Stimulated activated CD8-positive, alpha-beta memory T cell treated with anti-CD3 and anti-CD28 coated beads, Interleukin-15, amount 100 ng/mL, for 1 hour (primary cell): ENCODE measurements at places on chromosomes 1 and 21.
A peak's percentile ranks its signal among the peaks of the same experiment; 100 is the strongest.

DNA sequence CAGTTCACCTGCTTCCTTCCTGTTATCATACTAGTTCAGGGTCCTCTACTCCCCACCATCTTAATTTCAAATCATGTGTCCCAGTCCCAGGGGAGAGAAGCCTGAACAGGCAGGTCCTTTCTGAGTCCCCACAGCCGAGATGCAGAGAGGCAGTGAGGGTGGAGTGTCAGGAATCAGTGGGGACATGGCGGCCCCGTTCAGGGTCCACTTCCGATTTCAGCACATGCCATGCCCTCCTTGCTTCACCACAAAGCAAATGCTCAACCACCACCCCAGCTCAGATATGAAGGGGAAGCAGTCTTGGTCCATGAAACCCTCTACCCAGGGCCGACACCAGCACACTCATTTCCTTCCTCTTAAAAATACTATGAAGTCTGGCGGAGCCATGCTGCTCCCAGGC, 5.2 kb upstream of the SEMA4A start:
- no peak for DNase-seq

DNA sequence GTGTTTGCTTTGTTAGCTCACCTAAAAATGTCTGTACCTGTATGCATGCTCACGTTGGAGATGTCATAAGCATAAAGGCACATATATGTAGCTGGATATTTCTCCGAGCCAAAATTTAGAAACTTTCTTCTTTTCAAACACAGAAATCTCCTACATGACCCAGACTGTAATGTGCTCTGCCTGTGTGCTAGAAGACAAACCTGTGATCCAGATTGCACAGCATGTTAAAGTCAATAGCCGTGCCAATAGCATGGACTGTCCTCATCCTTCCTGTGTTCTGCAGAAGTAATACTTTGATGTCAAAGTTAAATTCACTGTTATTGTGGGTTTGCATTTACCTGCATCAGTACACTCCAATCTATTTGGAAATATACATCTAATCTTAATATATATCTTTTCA, 346.2 kb upstream of the ZRANB2 start:
- no peak for DNase-seq

DNA sequence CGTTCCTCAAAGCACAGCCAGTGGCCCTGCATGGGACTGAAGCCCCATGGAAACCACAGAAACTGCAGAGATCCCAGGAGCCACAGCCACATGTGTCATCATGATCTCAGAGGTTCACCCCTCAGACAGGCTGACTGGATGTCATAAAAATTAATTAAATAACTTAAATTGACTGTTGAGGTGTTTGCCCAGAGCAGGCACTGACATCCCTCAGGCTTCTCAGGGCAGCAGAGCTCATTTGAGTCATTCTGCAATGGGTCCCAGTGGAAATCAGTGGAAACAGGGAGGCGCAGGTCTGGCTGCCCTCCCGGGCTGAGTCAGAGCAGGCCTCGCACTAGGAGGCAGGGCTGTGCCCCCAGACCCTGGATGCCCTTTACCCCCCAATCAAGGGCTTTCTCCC, 135.1 kb downstream of the CDC7 start:
- no peak for DNase-seq

- DNase-seq = no peak
Observed at GRCh38 chr1:236354330-236355147, 39.5 kb upstream of the EDARADD start.

DNA sequence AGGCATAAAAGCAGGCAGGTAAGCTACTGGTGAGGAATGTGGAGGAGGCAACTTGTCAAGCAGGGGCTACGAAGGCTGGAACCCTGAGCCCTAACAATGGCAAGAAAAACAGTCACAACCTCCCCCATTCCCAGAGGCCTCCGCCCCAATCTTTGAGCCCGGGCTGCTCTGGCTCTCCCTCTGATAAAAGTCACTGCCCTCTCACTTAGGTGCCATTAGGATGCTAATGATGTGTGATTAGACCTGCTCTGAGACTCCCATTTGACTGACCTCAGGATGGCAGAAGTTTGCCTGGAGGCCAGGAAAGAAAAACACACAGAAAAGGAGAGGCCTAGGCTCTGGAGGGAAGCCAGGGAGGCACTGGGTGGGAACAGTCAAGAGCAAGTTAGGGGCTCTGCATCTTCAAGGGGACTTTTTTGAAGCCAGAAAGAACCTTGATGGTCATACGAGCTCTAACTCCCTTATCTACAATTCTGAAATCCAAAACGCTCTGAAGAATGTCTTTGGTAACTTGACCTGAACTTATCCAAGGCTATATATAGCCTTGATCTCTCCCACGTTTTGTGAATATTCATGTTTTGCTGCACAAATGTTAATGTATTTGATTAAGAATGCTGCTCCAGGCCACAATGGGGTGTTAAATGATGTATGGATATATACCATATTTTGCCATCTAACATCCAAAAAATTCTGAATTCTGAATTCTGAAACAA, 98.9 kb downstream of the TRABD2B start:
- DNase-seq = no peak

DNA sequence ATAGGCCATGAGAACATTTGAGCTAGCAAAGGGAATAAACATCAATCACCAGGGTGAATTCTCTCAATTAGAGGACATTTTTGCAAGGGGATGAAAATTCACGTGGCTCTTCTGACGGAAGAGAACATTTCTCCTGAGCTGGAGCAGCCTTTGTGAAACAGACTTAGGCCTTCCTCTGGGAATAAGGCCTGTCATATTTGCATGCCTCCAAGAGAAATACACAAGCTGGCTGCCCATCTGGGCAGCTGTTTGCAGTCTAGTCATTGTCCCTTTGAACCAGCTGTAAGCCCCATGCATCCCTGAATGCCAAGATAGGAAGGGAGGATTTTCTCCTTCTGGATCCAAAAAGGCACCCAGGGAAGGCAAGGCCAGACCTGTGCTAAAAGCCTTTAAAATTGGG, 5.5 kb downstream of the LEMD1 start:
- no peak for DNase-seq

GRCh38 chr1:198072177-198072576, 84.6 kb upstream of the NEK7 start:
- DNase-seq = no peak

- DNase-seq = no peak
Observed at GRCh38 chr1:235782601-235783000, 84.1 kb downstream of the LYST start.

DNA sequence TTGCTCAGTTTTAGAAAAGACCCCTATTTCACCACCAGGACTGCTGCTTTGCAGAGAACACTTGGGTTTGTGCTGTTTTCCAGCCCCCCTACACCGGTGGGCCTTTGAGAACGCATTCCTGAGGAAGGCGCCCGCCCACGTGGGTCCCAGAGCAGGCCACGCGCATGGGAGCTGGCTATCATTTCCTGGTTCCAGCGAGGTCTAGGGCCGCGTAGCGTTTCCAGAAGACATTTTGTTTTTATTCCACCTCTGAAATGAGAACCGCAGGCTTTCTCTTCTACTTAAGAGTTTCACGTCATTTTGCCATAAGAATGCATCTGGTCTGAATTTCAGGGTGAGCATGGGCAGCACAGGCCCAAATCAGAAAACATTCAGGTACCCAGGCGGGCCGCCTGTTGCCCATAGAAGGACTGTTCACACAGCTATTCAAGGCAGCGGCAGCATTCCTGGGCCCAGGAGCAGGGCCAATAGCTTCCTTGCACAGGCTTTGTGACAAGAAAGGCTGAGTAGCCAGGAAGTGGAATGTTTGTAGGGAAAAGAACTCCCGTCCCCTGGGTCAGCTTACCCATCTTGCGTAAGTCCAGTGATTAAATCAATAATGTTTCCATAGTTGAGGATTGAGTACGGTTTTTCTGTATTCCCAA, 1.4 kb upstream of the KLHL21 start:
- DNase-seq = no peak

- DNase-seq = no peak
Observed at GRCh38 chr1:150567717-150568593, 11.5 kb downstream of the MCL1 start.

DNA sequence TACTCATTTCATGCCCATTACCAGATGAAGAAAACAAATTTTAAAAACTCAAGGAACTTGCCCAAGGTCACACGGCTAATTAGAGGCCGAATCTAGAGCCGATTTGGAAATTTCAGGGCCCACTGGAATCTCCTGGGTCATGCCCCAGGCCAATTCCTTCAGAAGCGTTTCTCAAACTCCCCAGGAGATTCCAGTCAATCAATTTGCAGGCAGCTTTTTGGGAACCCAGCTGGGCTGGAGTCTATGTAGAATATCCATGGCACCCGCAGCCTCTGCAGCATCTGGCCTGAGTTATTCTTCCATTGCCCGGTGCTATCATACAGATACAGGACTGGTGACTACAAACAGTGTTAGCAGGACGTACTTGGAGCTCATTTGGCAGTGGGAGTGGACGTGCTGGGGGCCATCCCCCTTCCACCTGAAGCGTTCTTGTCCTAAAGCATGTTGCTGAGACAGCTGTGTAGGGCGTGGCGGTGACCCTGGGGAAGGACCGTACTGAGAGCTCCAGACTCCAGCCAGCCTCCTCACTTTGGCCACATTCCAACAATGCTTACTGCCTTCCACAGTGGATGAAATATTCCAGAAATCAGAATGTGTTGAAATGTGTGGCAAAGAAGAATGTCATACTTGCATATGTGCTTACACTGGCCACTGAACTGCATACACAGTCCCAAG, 38.3 kb downstream of the ABCG1 start:
- DNase-seq = no peak

GRCh38 chr1:187413405-187414169, 584.8 kb downstream of the PLA2G4A start:
- DNase-seq = no peak

- DNase-seq = no peak
Observed at GRCh38 chr1:212635141-212635631, 26.6 kb downstream of the ATF3 start.

DNA sequence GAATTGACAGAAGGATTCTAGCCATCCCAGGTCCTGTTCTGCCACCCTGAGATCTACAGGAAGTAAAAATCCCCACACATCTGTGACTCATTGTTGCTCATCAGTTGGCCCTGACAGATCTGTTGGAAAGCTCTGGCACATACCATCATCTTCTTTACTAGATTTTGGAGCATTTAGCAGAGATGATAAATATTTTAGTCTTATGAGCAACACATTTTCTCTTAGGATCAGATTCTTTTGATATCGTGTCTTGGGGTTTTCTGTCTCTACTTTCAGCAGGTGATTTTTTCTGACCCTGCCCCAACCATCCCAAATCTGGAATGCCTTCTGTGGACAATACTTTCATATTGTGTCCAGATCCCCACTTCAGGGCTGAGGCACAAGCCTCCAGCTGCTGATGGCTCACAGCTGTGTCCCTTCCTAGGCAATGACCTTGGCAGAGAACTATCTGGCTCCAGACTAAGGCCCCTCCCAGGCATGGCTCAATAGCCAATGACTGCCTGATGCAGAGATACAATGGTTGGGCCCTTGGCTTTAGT, 102.8 kb downstream of the GDAP2 start:
- DNase-seq = no peak

- peak; percentile 53 for DNase-seq
Observed at GRCh38 chr1:3453203-3453761, 1.2 kb upstream of the ARHGEF16 start.

DNA sequence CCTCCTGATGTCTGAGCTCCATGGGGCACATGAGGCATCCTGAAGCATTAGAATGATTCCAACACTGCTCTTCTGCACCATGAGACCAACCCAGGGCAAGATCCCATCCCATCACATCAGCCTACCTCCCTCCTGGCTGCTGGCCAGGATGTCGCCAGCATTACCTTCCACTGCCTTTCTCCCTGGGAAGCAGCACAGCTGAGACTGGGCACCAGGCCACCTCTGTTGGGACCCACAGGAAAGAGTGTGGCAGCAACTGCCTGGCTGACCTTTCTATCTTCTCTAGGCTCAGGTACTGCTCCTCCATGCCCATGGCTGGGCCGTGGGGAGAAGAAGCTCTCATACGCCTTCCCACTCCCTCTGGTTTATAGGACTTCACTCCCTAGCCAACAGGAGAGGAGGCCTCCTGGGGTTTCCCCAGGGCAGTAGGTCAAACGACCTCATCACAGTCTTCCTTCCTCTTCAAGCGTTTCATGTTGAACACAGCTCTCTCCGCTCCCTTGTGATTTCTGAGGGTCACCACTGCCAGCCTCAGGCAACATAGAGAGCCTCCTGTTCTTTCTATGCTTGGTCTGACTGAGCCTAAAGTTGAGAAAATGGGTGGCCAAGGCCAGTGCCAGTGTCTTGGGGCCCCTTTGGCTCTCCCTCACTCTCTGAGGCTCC, 11.1 kb upstream of the RASSF5 start:
- DNase-seq = no peak

DNA sequence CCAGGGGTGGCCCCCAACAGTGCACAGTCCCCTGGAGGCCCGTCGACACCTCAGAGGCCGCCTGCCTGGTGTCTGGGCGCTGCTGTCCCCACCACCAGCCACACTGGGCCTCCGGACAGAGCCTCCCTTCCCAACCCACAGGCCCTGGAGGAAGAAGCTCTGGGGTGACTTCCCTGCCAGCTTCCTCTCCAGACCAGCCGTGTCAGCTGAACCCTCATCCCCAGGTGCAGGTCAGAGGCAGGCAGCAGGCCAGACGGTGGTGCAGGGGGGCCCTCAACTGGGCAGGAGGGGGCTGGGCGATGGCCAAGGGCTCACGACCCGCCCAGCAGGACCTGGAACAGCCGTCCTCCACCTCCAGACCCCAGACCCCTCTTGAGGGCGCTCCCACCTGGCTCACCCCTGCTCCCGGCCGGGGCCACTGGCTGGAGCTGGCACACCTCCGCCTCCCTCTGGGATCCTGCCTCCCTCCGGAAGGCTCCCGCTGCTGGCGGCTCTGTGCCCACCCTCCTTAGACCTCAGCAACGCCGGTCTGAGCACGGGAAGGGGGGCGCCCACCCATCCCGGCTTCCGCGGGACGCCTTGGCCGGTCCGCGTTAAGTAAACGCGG, 520 bp downstream of the TNFRSF18 start:
- no peak for DNase-seq

GRCh38 chr1:107896936-107897335, 68.0 kb downstream of the VAV3 start:
- DNase-seq = no peak

DNA sequence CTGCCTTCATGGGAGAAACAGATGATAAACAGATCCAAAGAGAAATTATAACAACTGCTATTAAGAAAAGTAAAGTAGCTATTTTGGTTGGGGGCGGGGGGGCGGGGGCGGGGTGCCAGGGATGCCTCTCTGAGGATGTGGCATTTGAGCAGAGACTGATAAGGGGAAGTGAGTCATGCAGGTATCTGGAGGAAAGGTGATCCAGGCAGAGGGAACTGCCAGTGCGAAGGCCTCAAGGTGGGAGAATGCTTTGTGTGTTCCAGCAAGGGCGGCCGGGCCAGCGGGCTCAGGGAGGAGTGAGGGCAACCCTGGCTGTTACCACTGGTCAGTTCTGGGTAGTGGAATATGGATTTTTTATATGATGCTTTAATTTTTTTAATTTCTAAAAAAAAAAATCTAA, 7.0 kb upstream of the TNFRSF1B start:
- no peak for DNase-seq

- no peak for DNase-seq
Observed at GRCh38 chr21:16584756-16585155, 855.0 kb downstream of the USP25 start.

- DNase-seq = no peak
Observed at GRCh38 chr1:111851552-111851951, 95.9 kb downstream of the DDX20 start.

- no peak for DNase-seq
Observed at GRCh38 chr1:201556841-201557571, 18.1 kb downstream of the NAV1 start.

GRCh38 chr1:16921391-16922185, at the start of gene CROCC:
Gene CROCC, plus strand, starts transcription at chr1:16921931. Its CDS starts 88 bp downstream, at chr1:16922019.
- peak; percentile 19 for DNase-seq

GRCh38 chr1:18536915-18537314, 56.2 kb downstream of the KLHDC7A start:
- no peak for DNase-seq
